ENCODE measurements at places on chromosomes 4 and X.

DNA sequence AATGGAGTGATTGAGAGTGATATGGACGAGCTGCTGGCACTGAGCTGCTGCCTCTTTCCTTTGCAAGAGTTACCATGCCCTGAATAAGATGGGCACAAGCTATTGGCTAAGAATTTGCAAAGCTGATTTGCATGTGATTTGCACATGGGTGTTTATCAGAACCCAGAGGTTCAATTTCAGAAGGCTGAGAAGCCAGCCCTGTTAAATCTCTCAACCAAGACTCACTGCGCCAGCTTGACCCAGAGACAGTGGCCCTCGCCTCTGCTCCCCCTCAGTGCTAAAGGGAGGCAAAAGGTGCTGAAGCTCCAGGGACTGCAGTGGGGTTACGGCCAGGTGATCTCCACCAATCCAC lies 701 bp downstream of the ARHGAP4 start:
- DNase-seq: no peak

- DNase-seq: no peak
Observed at GRCh38 chr4:67483868-67484602, 61.3 kb downstream of the CENPC start.

- no peak for DNase-seq
Observed at GRCh38 chr4:129362691-129363274, 266.8 kb downstream of the C4orf33 start.

DNA sequence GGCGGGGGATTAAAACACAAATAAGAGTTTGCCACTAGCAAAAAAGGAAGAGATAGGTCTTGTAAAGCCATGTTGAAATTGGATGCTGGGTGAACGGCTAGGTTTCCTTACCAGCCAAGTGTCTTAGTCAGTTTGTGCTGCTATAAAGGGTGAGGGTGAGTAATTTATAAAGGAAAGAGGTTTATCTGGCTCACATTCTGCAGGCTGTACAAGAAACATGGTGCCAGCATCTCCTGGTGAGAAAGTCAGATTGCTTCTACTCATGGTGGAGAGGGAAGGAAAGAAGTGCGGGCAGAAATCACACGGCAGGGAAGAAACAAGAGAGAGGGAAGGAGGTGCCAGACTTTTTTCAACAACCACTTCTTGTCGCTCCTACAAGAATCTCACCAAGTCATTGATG lies 507.5 kb downstream of the SPOCK3 start:
- DNase-seq: no peak

DNA sequence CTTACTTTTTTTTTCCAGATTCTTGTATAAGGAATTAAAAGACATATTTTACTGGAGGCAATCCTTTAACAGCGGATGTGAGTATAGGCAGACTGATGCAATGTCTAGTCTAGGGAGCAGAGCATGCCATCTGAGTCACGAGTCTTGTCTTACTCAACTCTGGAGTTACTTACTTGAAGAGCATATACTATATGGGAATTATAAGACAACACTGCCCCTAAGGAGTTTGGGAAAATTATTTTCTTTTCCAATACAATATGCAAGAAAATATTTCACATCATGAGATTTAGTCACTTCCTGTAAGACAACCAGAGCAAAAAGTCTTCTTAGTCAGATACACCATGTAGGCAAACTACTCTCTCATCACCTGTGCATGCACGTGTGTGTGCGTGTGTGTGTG lies 537.3 kb upstream of the FTHL17 start:
- no peak for DNase-seq

DNA sequence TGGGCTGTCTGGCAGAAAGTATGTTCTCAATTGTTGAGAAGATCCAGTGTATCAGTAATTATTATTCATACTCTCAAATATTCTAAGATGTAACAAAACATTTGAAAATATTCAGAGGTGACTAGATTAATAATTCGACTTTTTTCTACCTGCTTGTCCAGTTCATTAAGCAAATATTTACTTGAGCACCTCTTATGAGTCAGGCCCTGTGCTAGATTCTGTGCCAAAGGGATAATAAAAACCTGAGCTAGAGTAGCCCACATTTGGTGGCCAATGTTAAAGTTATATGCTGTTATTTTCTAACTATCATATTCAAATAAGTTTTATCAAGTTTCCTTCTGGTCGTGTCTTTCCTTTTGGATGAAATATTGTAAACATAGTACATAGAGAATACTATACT lies 58.5 kb downstream of the ARHGAP10 start:
- no peak for DNase-seq

- peak; percentile 63 for DNase-seq
Observed at GRCh38 chr4:13907255-13907751, 279.8 kb upstream of the BOD1L1 start.

GRCh38 chr4:56026596-56026995 lies 77.9 kb downstream of the CEP135 start:
- DNase-seq: no peak

DNA sequence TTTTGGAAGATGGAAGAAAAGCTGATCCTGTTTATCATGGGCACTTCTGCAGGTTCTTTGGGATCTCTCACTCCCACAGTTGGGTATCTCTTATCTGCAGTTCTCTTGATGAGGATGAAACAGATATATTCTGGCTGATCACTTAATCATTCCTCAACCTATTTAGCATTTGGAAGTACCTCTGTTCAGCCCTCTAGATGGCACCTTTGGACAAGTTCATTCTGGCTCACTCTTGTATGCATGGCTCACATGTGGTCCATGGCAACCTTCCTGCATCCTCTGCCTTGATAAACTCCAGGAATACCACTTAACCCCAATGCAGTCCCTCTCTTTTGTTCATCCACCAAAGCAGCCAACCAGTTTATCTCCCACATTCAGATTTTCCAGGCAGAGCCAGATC lies 74.2 kb downstream of the SMARCA5 start:
- no peak for DNase-seq

DNA sequence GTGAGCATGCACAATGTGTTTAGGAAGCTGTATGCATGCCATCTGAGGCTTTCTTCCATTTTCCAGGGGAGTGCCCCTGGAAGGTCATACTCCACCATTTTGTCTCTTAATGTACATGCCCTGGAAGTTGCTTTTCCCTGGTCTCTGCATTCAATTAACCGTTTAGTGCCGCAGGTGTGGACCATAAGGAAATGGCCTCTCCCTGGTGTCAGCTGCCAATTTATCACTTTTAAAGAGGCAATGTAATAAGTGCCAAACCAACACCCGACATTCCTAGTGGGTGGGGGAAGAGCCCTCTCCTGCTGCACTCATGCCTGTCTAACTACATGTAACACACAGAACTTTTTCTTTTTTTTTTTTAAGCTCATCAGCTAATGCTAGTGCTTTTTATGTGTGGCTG lies 7.1 kb upstream of the BST1 start:
- DNase-seq: no peak

GRCh38 chrX:76862509-76862908 lies 435.0 kb downstream of the MAGEE1 start:
- no peak for DNase-seq

GRCh38 chrX:75986976-75987375 lies 185.9 kb upstream of the PBDC1 start:
- no peak for DNase-seq

DNA sequence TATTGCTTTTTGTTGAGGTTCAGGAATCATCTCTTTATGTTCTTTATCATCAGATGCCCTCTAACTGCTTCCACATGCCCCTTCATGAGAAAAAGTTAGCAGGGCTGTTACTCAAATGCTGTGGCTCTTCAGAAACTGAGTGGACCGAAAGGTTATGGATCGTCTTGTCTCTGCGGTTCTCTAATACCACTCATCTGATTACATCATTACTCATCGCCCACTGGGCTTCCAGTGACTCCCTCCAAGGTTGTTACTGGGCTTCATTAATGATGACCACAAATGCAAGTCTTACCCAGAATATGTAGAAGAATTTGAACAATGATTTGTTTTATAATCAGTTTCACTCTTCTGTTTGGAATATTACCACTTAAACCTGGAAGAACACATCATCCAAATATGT lies 67.7 kb downstream of the RWDD4 start:
- DNase-seq: no peak

- no peak for DNase-seq
Observed at GRCh38 chrX:267771-268261, 13.4 kb upstream of the PLCXD1 start.

DNA sequence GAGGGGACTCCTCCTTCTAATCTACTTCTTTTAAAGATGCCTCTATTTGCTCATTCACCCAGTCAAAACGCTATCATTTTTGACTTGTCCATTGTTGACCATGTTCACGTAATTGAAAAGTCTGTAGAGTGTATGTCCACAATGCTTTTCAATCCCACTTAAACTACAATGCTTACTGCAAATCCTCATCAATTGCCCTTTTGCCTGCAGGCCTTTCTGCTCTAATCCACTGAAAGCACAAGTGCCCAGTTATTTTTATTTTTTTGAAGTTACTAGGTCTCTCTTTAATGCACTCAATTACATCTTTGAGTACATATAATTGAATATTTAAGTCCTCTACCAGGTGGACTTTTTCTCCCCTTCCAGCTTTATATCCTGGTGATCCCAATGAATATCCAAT lies 437.4 kb downstream of the PDGFC start:
- DNase-seq: no peak

GRCh38 chrX:21996872-21997455 lies 35.2 kb upstream of the PHEX start:
- peak; percentile 58 for DNase-seq

DNA sequence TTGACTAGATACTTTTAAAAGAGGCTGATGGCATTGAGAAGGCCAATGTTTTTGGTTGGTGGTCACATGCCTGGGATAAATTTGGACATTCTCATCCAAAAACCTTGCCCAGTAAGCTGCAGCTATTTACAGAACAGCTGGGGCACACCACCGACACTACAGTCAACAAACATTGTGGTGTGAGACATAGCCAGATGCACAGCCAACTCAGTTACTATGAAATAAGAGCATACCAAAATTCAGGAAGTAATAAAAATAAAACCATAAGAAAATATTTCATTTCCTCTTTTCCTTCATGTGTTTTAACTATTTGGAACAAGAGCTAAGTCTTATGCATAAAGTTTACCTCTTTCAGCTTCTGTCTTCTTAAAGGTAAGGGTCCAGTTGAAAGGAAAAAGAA lies 8.8 kb downstream of the PPM1K start:
- DNase-seq: no peak

DNA sequence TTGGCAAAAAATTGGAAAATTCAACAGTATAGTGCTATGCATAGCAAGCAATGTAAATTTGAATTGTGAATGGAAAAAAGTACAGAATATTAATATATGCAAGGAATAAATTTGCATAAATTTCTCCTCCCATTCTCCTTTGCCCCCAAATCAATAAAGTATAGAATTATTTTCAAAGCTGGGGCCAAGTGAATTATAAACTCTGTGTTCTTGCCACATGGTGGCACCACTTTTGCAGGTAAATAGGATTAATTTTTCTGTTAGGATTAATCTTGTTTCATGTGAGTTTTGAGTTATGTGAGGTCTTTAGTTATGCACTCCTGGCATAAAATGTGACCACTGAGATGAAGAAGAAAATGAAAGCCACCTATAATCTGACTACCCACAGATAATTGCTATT lies 19.9 kb downstream of the COPS4 start:
- DNase-seq: no peak

- no peak for DNase-seq
Observed at GRCh38 chr4:169931964-169932363, 94.2 kb downstream of the MFAP3L start.

GRCh38 chrX:152824841-152825374 lies 5.6 kb downstream of the CETN2 start:
- DNase-seq: no peak

GRCh38 chr4:66017671-66018070 lies 347.4 kb upstream of the EPHA5 start:
- DNase-seq: no peak

- no peak for DNase-seq
Observed at GRCh38 chr4:118947095-118947494, 58.4 kb downstream of the SYNPO2 start.

DNA sequence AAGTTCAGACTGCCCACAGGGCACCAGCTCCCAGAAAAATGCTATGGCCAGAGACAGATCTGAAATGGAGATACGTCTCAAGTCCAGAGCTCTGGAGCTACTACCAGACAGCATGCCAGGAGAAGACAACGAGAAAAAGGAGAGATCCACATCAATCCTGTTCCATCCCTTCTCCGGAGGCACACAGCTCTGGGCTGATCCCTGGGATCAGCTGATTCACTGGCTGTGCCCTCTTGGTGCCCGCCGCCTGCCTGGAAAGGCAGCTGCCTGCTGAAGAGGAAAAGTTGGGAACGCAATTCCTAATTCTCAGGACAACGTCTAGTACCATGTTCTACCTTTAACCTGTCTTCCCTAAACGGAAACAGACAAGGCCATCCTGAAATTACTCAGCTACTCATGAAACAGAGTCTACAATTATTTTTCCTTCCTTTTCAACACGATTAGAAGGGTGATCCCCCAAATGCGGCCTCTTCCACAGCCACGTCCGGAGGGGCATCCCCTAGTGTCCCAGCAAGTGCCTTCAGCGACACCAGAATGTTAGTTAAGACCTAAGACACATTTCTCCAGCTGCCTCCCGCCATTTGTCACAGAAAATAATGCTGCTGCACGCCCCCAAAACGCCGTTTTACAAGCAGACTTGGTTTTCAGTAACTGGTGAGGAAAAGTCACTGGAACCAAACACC lies 2.4 kb downstream of the ZFYVE28 start:
- no peak for DNase-seq

- DNase-seq: no peak
Observed at GRCh38 chrX:49205443-49205842, 5.5 kb upstream of the SYP start.

- DNase-seq: no peak
Observed at GRCh38 chr4:4918067-4918466, 58.6 kb downstream of the MSX1 start.

DNA sequence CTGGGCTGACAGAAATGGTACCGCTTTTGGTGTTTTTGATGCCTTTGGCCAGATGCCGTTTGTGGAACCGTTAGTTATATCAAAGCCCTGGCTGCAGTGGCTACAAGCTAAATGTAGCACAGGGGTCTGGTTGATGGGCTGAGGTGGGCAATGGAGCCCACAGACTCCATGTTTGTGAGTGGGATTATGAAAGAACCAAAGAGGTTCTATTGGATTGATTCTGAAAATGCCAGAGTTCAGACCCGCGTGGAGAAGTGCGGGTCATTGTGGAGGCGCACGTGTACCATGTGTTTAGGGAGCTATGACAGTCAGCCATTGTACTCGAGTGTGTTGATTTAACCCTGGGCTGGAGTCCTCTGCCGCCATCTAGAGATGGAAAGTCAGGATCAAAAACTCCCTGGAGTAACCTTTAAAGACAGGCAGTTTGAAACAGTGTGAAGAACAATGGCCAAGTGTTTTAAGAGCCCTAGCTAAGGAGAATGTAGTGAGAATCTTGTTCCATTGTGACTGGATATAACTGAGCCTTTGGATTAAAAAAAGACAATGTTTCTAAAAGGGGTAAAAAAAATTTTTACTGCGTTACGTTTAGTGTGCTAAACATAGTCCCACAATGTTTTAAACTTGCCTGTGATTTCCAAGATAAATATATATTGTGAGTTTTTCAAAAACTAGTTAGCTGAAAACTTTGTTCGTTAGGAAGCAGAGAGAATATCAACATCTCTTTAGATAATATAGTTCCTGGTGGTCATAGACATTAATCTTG lies 12.7 kb downstream of the ART3 start:
- DNase-seq: peak; percentile 35

- DNase-seq: no peak
Observed at GRCh38 chr4:183401473-183401872, 43.0 kb upstream of the CDKN2AIP start.
